ENCODE measurements at places on chromosomes 2 and 18.

DNA sequence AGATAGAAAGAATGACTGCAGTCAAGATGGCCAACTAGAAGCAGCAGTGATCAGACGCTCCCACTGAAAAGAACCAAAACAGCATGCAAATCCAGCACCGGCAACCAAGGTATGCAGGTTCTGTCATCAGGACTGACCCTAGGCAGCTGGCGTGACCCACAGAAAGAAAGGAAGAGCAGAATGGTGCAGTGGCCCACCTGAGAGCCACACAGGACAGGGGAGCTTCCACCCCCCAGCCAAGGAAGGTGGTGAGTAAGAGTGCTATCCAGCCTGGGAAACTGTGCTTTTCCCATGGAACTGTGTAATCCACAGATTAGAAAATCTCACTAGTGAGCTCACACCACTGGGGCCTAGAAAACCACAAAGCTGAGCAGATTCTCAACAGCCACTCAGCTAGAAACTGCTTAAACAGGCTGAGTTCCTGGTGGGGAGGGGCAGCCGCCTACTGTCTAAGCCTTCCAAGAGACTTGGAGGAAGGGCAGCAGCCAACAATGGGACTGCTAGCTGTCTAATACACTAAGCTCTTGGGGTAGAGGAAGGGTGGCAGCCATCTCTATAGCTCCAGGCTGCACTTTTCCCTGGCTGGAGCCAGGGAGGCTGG, 127.9 kb downstream of the EVA1A start:
- H3K36me3 ChIP-seq, result no peaks in the 10 kb centered on the region
- H3K27ac ChIP-seq, result no peak overlapping the region
- no peak for DNase-seq
- H3K4me3 ChIP-seq, result no peak overlapping the region
- no peaks in the 10 kb centered on the region for H3K27me3 ChIP-seq
- H3K4me1 ChIP-seq, result no peaks in the 10 kb centered on the region

GRCh38 chr2:43519643-43520221, 76.1 kb downstream of the THADA start:
- no peaks in the 10 kb centered on the region for H3K4me1 ChIP-seq
- no peak overlapping the region for H3K4me3 ChIP-seq
- DNase-seq, result no peak
- H3K36me3 ChIP-seq, result no peaks in the 10 kb centered on the region
- H3K27ac ChIP-seq, result no peak overlapping the region

- no peaks in the 10 kb centered on the region for H3K27me3 ChIP-seq
- peaks cover 10% of the 10 kb centered on the region for H3K4me1 ChIP-seq
These were observed 6.0 kb downstream of the ANKRD44 start for GRCh38 chr2:197304556-197305011.

GRCh38 chr2:239004274-239005015, 156.6 kb downstream of the TWIST2 start:
- peaks cover 6% of the 10 kb centered on the region for H3K27me3 ChIP-seq
- H3K27ac ChIP-seq, result no peak overlapping the region
- H3K4me1 ChIP-seq, result peaks cover 15% of the 10 kb centered on the region
- no peak overlapping the region for H3K4me3 ChIP-seq
- no peaks in the 10 kb centered on the region for H3K36me3 ChIP-seq
- no peak for DNase-seq

GRCh38 chr2:10089565-10090190, 9.5 kb upstream of the CYS1 start:
- no peaks in the 10 kb centered on the region for H3K27me3 ChIP-seq
- H3K4me3 ChIP-seq, result no peak overlapping the region
- H3K4me1 ChIP-seq, result 0 out of 2 replicates have a peak, but pooled peaks cover 3% of the 10 kb centered on the region
- no peak for DNase-seq

DNA sequence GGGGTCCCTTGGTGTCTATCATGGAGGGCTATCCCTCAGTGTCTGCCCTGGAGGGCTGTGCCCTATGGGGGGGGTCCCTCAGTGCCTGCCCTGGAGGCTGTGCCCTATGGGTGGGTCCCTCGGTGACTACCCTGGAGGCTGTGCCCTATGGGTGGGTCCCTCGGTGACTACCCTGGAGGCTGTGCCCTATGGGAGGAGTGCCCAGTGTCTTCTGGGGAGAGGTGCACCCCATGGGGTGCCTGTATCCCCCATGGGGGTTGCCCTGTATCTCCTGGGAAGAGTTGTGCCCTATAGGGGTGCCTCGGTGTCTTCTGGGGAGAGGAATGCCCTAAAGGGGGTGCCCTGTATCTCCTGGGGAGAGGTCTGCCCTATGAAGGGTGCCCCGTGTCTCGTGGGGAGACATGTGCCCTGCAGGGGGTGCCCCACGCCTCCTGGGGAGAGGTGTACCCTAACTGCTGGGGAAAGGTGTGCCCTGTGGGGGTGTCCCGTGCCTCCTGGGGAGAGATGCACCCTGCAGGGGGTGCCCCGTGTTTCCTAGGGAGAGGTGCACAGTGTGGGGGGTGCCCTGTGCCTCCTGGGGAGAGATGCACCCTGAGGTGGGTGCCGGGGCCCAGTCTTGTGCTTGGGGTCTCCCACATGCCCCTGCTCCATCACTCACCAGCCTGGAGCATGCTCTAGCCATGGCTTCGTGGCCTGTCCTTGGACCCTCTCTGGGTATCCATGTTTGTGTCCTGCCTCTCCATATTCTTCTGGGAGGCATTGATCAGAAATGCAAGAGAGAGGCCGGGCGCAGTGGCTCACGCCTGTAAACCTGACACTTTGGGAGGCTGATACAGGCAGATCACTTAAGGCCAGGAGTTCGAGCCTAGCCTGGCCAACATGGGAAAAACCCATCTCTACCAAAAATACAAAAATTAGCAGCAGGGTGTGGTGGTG, 215.6 kb downstream of the HDAC4 start:
- no peaks in the 10 kb centered on the region for H3K36me3 ChIP-seq
- DNase-seq, result no peak
- no peak overlapping the region for H3K4me3 ChIP-seq
- no peaks in the 10 kb centered on the region for H3K4me1 ChIP-seq
- H3K27me3 ChIP-seq, result no peaks in the 10 kb centered on the region

DNA sequence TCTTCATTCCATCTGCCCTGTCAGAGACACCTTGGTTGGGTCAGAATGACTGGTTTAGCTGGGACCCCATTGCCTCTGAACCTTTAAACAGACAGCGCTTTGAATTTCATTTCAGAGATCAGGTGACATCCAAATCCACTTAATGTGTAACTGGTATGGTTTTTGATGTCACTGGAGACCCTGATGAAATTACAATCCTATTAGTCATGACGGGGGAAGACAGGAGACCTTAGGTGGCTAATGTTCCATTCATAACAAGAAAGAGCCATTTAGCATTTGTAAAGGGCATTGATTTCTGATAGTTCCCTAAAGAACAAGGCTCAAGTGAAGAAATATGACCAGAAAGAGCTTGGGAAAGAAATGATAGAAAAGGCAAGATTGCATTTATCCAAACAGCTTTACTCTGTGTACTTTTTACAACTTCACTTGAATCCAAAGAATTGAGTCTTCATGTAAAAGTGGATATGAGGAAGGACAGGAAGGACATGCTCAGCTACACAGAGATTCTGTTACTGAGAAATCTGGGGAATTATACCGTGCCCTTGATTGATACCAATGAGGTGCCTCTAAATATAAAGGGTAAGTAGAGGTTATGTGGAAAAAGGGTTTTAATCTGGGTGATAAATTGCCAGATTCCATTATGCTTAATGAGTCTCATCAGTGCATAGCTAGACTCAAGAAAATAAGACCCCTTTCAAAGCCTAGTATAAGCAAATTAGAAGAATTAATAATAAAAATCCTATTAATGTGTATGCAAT, 198.2 kb downstream of the NCKAP5 start:
- no peaks in the 10 kb centered on the region for H3K27me3 ChIP-seq
- H3K4me3 ChIP-seq, result no peak overlapping the region
- no peaks in the 10 kb centered on the region for H3K4me1 ChIP-seq

- peak overlapping the region; percentile 95 for H3K27ac ChIP-seq
- no peaks in the 10 kb centered on the region for H3K27me3 ChIP-seq
- DNase-seq, result no peak
- H3K4me3 ChIP-seq, result peak overlapping the region; percentile 89
- H3K4me1 ChIP-seq, result no peaks in the 10 kb centered on the region
- H3K36me3 ChIP-seq, result peaks cover 6% of the 10 kb centered on the region
These were observed 736 bp downstream of the ZSCAN30 start for GRCh38 chr18:35289293-35289692.

DNA sequence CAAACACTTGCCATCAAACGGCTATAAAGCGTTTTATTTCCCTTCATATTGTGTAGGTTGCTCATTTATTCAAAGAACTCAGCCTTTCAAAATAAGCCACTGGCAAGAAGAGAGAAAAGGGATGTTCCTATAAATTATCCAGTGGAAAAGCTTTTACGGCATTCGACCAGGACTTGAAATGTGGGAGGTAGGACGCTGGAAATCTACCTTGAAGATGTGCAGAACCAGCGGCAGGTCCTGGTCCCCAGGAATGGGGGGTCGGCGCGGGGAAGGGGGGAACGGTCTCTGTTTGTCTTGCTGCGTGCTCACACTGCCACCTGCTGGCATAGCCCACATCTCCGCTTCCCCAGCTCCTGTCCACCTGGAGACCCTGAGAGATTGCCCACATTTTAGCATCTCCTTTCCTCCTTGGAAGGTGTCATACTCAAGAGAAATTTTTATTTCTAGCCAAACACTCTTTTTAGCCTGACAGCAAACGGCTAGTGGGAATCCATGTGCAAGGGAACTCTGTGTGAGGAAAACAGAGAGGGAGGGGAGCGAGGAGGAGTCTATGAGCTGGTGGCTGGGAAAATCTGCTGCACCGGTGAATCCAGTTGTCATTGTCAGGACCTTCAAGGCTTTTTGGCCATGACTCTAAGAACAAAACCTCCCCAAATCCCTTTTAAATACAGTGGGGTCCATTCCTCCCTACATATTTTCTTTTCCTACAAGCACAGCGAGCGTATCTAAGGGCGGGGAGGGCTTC, 349.0 kb upstream of the PKDCC start:
- H3K27me3 ChIP-seq, result no peaks in the 10 kb centered on the region
- DNase-seq, result no peak
- no peaks in the 10 kb centered on the region for H3K4me1 ChIP-seq
- H3K4me3 ChIP-seq, result peak overlapping the region; percentile 2
- no peak overlapping the region for H3K27ac ChIP-seq
- no peaks in the 10 kb centered on the region for H3K36me3 ChIP-seq

GRCh38 chr2:152015552-152015951, 83.3 kb downstream of the CACNB4 start:
- H3K27ac ChIP-seq, result no peak overlapping the region
- DNase-seq, result no peak
- no peaks in the 10 kb centered on the region for H3K36me3 ChIP-seq
- H3K4me3 ChIP-seq, result no peak overlapping the region
- H3K4me1 ChIP-seq, result no peaks in the 10 kb centered on the region

GRCh38 chr18:23950644-23951043, 63.9 kb upstream of the TTC39C start:
- H3K4me3 ChIP-seq, result no peak overlapping the region
- DNase-seq, result no peak
- no peaks in the 10 kb centered on the region for H3K4me1 ChIP-seq
- H3K36me3 ChIP-seq, result no peaks in the 10 kb centered on the region
- no peak overlapping the region for H3K27ac ChIP-seq
- 0 out of 2 replicates have a peak, but pooled peaks cover 4% of the 10 kb centered on the region for H3K27me3 ChIP-seq

DNA sequence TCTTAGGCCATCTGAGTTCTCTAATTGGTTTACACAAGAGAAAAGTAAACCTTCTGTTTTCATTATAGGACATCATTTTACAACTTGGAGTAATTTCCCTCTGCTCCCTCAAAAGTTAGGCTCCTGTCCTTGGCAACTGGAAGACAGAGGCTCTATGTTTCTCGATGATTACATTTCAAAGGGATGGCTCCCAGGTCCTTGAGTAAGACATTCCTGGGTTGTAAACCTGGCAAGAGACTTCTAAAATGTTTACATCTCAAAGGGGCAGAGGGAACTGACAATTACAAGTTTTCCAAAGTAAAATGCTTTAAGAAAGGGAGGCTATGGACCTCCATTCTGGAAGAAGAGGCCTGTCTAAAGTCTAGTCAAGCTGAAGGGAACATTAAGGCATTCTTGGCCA, 268.3 kb upstream of the REG3G start:
- no peaks in the 10 kb centered on the region for H3K4me1 ChIP-seq
- DNase-seq, result no peak
- no peaks in the 10 kb centered on the region for H3K27me3 ChIP-seq
- H3K36me3 ChIP-seq, result no peaks in the 10 kb centered on the region
- no peak overlapping the region for H3K4me3 ChIP-seq

Data from Panc1 (cell line).